ENCODE measurements at places on chromosomes 6 and 20. TPM values are rescaled to one million over a fixed set of nuclear protein-coding genes. Genes with fewer than 3 reads are reported as not detected.

- DNase-seq: no peak
Measured at GRCh38 chr20:24909861-24910260, 39.2 kb upstream of the CST7 start.

HS3ST5 gene
- 0.54 TPM for polyA plus RNA-seq

DNA sequence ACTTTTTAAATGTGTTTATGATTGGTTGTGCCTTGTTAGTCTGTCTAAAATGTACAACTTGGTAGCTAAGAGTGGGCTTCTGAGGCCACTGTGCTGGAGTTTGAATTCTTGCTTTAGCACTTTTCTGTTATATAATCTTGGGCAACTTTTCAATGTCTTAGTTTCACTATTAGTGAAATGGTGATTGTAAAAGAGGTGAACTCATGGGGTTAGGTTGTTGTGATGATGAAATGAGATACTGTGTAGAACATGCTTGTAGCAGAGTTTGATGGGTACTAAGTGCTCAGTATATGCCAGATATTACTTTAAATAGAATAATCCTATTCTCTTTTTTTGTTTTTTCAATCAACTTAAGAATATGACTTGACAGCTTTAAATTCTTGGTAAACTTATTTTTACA lies 624.7 kb downstream of the CD109 start:
- no peak for DNase-seq

IL17A gene
- not detected for polyA plus RNA-seq

DNA sequence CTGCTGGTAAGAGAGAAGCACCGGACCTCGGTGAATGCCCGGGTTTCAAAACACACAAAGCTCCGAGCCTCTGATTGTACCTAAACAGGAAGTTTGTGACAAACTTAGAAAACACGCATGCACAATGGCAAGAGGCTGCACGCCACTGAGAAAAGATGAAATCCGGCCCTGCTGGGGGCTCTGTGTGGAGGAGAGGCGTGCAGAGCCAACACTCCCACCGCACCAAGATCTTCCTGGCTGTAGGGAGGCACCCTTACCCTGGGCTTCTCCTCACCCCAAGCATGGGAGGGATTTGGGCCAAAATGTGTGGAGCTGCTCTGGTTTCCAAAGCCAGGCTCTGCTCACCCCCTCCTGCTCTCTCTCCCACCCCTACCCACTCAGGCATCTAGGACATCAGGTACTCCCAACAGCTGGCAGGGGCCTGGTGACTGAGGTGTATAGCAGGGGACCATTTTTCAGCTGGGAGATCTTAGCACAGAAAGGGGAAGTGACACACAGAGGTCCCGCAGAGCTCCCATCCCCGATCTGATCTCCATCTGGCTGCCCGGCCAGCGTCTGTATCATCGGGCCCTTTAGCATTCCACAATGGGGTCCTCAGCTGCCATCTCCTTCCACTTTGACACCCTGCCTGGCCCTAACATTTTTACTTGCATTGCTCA lies 84.2 kb downstream of the TRERF1 start:
- DNase-seq: no peak

- DNase-seq: no peak
Measured at GRCh38 chr6:133741375-133741861, 147.5 kb upstream of the TCF21 start.

GRCh38 chr6:113786168-113786567 lies 71.0 kb upstream of the MARCKS start:
- DNase-seq: no peak

GRCh38 chr20:46232539-46232938 lies 75.8 kb downstream of the CDH22 start:
- no peak for DNase-seq

DNA sequence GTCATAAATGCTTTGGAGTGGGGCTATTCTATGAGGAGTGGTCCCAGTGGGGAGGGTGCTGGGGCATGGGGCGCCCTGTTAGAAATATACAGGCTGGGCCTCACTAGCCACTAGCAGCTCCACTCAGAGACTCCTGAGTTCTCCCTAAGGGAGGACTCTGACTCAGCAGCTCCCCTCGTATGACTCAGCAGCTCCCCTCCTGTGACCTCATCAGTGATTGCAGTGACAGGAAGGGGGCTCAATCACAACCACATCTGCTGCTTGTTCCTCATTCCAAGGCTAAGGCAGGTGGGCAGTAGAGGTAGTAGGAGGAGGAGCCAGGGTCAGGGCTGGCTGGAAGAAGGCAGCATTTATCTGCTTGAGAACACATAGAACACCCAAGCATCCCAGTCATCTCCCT lies 73.7 kb downstream of the PRND start:
- DNase-seq: no peak

HAO1 gene
- not detected for polyA plus RNA-seq

DNA sequence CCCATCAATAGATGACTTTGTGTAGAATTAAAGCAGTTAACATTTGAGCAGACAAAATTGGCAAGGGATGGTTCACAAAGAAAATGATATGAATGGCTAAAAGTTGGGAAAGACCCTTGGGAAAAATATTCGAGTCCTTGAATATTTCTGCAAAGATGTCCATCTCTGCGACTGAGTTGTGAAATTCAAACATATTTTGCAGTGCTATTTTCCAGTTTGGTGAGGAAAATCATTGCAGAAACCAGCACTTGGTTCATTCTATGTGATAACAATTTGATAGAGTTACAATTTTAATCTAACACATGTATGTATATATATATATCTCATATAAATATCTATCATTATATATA lies 6.1 kb upstream of the PRELID3B start:
- no peak for DNase-seq

TP53TG5 gene
- 0.68 TPM for polyA plus RNA-seq

LY6G6C gene
- 0.62 TPM for polyA plus RNA-seq

HCRTR2 gene
- not detected for polyA plus RNA-seq

GRCh38 chr6:3221578-3221977 lies 5.9 kb downstream of the TUBB2B start:
- no peak for DNase-seq

DNA sequence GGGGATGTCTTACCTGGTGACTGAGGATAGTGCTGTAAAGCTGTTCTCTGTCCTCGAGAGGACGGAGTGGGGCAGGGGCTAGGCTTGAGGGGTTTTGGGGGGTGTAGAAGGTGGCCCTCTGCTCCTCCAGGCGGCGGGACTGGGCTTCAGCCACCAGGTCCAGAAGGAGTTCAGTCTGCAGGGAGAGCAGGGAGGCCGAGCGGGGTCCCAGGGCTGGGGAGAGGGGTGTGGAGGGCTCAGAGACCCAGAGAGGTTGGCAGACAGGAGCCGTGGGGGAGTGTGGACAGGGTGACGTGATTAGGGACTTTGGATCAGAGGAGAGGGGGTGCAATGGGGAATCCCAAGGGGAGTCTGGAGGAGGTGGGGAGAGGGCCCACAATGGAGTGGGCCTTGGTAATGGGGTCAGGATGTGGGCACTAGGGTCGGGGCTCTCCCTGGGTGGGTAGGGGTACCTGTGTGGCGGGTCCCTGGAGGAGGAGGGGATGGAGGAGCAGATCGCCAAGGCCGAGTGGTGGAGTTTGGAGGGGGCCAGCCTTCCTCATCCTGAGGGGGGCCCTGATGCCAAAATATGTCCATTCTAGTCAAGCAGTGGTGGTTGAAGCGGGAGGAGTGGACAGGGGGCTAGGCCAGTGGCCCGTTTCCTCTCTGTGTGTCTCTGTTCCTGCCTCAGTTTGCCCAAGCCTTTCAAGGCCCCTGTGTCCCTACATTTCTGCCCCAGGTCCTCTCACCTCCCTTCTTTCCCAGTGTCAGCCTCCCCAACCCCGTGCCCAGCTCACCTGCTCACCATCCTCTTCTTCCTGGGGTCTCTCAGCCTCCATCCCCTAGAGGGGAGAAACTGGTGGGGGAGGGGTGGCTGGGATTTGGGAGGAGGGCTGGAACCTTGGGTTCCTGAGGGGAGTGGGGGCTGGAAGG lies 491 bp downstream of the GPSM3 start:
- DNase-seq: no peak

DNA sequence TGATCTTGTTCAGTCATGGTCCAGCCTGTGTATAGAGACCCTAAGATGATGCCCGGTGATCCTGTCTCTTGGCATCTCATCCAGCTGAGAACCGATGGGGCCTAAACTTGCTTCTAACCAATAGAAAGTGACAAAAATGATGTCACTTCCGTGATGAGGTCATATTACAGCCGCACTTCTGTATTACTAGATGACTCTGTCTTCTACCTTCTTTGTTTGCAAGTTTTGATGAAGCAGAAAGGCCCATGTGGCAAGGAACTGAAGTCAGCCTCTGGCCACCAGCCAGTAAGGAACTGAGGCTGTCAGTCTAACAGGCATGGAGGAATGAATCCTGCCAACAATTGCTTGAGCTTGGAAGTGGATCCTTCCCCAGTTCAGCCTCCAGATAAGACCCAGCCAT lies 32.8 kb upstream of the HLA-C start:
- DNase-seq: no peak

HSPA12B gene
- 21.4 TPM for polyA plus RNA-seq

DNA sequence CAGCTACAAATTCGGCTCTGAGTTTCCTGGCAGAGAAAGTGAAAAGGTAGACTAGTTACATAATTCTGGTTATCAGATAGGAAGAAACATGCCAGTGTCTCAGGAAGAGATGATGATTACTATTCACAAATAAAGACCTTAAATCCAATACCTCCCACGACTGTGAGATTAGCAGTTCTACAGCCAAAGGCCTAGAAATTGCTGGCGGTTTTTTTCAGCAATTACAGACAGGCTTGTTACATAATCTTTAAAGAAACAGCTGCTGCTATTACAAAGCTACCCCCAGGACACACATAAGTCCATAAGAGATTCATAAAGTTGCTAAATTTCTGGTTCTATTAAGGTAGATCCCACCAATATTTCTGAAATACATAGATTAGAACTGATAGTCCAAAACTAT lies 40.2 kb downstream of the PIGU start:
- no peak for DNase-seq

- no peak for DNase-seq
Measured at GRCh38 chr6:96700915-96701314, 136.4 kb downstream of the GPR63 start.

GRCh38 chr20:21173485-21173884 lies 47.6 kb downstream of the KIZ start:
- DNase-seq: no peak

GRCh38 chr6:161954077-161954476 lies 680.2 kb upstream of the AGPAT4 start:
- DNase-seq: no peak

C20orf141 gene
- not detected for polyA plus RNA-seq

PGC gene
- polyA plus RNA-seq: not detected

Data from forelimb muscle (tissue), 1 donor.